ENCODE measurements at places on chromosomes 12 and 14.
A peak's percentile ranks its signal among the peaks of the same experiment; 100 is the strongest.

GRCh38 chr12:43728117-43728516, 30.5 kb downstream of the PUS7L start:
- no peak for DNase-seq

DNA sequence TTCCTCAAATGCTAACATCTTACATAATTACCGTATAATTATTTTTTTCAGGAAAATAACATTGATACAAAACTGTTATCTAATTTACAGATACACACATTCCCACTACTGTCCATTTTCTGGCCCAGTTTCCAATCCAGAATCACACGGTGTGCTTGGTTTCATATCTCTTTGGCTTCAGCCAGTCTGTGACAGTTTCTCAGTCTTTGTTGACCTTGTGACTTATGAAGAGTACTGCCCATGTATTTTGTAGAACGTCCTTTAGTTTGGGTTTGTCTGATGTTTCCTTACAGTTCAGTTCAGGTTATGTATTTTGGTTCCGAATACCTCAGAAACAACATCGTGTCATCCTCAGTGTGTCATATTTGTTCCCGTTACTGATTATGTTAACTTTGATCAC, 16.2 kb downstream of the RXYLT1 start:
- DNase-seq = no peak

DNA sequence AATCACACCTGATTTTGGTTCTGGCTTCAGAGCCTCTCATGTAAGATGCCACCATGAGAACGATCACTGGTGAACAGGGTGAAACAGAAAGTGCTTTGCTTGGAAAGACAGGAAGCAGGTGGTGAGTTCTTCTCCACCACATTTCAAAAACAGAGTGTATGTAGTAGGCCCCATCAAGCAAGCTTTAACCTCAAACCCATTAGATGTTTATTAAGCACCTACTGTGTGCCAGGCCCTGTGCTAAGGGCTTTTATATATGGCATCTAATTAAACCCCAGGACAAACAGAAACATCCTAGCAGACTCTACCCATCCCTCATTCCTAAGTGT, 47.8 kb upstream of the MED13L start:
- DNase-seq = no peak

GRCh38 chr12:6277982-6278438, 32.5 kb upstream of the PLEKHG6 start:
- DNase-seq = peak; percentile 60

DNA sequence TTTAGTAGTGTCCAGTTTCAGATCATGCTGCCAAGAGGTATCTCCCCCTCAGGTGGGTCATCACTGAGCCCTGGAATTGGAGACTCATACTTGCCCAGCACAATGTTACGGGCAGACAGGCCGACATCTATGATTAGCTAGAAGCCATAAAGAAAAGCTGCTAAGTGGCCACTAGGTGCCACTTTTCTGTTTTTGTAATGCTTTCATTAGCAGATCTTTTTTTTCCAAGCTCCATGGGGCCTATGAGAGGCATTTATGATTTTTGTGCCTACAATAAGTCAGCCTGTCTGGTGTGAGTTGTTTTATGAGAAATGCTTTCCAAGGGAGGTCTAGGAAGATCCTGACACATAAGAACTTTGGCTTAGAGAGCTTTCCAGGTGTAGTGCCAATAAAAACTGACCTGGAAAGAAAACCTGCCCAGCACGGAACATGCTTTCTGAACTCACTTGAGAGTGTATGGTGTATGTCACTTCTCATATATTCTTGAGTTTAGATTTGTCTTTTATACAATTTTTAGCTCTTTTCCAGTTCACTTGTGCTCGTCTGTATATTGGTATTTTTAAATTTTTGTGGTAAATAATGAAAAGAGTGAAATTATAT, 21.8 kb upstream of the SMCO2 start:
- peak; percentile 91 for DNase-seq

DNA sequence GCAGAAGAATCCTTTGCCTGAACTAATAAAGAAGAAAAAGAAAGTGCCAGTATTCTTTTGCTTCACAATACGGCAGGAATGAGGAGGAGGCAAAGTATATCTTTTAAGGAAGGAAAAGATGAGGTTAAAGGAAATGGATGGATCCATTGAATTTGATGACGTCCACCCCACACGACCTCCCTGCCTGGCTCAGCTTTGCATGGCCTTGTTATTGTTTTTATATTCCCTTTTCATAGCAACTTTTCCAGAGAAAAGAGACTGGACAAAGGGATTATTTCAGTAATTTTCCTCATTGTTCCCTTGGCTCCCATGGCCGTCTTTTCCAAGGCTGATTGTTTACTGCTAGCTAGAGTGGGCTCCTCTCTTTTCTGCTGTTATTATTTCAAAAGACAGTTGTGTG, 123.2 kb upstream of the SEL1L start:
- no peak for DNase-seq

DNA sequence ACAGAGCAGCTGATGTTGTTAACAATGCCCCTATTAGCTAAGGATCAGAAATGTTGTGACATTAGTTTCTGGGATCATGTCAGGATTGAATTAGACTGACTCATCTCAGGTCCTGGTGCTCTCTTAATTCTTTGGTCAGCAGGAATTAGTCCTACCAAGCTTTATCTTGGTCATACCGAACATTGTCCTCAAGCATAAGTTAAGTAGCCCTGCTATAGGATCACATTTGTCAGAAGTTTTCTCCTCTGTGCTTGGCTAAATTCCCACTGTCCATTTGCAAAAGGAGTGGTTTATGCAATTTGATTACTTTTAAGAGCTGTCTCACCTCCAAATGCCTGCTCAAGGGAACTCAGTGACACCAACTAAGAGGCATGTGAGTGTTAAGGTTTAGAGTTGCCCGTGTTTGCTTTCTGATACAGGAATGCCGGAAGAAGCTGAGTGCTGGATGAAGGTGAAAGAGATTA, 48.4 kb upstream of the IFNG-AS1 start:
- no peak for DNase-seq

- DNase-seq = peak; percentile 6
Measured at GRCh38 chr12:126156806-126157574, 1091.8 kb downstream of the AACS start.

- DNase-seq = no peak
Measured at GRCh38 chr12:88015825-88016224, 13.4 kb downstream of the C12orf50 start.

DNA sequence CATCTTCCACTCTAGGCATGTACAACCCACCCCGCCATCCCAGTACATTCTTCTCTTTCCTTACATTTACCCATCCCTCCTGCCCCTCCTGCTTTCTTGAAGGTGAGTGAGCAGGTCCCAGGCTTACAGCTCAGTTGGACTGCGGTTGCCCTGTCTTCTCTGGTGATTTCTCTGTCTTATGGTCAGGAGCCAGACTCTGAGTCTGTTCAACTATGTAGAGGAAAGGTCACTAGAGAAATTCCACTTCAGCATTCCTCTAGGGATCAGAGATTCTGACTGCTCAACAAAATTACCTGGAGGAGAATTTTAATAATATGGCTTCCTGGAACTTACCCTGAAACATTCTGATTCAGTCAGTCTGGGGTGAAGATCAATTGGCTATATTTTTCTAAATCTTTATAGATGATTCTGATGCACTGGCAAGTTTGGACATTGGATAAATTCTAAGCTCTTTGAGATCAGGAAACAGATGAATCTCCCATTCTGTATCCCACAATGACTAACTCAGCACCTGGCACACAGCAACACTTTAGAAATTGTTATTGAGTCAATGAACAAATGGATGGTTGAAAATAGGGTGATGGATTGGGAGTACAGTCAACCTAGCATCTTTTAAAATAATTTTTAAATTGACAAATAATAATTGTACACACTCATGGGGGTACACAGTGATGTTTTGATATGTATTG, 128.6 kb upstream of the HIF1A start:
- peak; percentile 15 for DNase-seq

DNA sequence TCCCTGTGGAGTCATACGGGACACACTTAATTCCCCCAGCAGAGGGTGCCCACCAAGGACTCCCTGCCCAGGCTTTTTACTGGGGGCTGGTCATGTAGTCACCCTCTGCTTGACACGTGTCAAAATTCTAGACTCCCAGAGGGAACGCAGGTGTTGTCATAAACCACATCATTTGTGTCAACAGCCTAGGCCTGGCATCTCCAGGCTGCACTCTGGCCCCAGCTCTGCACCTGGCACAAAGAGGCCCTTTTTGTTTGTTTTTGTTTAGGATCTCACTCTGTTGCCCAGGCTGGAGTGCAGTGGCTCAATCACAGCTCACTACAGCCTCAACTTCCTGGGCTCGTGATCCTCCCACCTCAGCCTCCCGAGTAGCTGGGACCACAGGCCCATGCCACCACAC, 21.1 kb downstream of the BRI3BP start:
- no peak for DNase-seq

DNA sequence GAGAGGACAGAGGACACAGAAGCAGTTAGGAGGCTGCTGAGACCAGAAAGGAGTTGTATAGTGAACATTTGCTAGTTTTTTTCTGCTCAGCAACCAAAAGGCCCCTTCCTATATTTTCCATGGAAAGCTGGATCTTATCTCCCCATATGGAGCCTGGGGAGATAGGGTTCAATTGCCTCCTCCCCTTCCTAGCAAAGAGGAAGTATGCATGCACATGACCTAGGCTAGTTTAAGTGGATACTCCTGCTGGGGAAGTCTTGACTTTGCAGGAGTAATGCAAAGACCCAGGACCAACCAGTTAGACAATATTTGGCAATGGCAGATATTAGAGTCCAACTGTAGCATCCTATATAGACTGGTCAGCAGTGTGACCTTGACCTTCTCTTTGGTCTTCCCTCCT, 15.1 kb downstream of the CHD8 start:
- no peak for DNase-seq

DNA sequence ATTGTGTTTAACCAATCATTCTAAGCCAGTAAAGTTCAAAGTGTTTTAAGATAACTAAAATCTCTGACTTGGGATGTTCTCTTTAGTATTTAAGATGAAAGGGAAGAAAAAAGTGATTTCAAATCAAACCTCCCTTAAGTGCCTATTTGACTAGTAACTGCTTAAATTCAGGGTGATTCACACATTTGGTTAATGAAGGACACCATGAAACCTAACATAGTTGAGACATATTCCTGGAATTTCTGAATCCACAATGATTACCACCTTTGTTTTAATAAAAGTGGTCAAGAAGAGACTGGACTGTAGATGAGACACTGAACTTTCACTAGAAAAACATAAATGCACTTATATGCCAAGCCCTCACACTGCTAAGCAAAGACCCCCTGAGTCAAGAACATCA, 138.7 kb downstream of the MED13L start:
- no peak for DNase-seq

DNA sequence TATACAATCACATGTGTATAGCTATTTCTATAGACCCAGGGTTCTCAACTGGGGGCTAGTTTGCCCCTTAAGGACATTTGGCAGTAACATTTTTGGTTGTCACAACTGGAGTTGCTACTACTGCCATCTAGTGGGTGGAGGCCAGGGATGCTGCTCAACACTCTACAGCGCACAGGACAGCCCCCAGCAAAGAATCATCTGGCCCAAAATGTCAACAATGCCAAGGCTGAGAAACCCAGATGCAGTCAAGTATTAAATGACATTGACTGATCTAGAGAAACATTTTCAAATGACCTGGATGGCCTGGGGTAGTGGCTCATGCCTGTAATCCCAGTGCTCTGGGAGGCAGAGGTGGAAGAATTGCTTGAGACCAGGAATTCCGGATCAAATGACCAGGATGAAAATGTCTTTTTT, 5.8 kb downstream of the WSB2 start:
- peak; percentile 60 for DNase-seq

GRCh38 chr12:104360983-104361707, 57.6 kb downstream of the EID3 start:
- DNase-seq = no peak

- DNase-seq = no peak
Measured at GRCh38 chr12:115984616-115985015, 292.9 kb downstream of the MED13L start.

- no peak for DNase-seq
Measured at GRCh38 chr14:68684466-68685418, 108.1 kb downstream of the ZFP36L1 start.

DNA sequence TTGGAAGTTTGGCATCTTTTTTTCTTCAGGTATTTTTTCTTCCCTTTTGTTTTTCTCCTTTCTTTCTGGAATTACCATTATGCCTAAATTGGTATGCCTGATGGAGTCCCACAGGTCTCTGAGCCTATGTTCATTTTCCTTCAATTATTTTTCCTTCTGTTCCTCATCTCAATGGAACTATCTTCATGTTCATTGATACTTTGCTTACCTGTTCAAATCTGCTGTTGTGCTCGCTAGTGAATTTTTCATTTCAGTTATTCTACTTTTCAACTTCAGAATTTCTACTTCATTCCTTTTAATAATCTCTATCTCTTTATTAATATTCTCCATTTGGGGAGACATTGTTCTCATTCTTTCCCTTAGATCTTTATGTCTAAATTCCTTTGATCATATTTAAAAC, 15.4 kb upstream of the USP30 start:
- DNase-seq = no peak

GRCh38 chr14:69941768-69942742, 62.8 kb downstream of the SMOC1 start:
- no peak for DNase-seq

DNA sequence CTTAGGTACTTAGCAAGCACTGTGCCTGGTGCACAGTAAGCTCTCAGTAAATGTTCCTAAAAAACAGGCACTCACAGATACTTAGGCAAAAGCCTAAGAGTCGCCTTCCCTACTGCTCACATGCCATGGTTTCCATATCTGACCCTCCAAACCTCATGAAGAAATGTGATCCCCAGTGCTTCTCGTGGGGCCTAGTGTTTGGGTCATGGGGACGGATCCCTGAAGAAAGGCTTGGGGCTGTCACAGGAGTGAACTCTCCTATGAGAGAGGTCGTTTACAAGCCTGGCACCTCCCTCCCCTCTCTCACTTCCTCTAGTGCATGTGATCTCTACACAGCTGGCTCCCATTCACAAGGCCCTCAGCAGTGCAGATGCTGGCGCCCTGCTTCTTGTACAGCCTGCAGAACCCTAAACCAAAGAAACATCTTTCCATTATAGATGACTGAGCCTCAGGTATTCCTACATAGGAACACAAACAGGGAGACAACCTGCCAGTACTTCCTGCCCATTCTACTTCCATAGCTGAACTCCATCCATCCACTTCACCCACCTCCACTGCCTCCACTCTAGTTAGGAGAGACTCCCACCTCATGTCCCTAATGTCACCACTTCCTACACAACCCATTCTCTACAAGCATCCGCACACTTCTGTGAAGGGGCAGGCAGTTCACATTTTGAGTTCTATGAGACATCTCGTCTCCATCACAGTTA, 2.9 kb downstream of the SLC15A4 start:
- DNase-seq = no peak

DNA sequence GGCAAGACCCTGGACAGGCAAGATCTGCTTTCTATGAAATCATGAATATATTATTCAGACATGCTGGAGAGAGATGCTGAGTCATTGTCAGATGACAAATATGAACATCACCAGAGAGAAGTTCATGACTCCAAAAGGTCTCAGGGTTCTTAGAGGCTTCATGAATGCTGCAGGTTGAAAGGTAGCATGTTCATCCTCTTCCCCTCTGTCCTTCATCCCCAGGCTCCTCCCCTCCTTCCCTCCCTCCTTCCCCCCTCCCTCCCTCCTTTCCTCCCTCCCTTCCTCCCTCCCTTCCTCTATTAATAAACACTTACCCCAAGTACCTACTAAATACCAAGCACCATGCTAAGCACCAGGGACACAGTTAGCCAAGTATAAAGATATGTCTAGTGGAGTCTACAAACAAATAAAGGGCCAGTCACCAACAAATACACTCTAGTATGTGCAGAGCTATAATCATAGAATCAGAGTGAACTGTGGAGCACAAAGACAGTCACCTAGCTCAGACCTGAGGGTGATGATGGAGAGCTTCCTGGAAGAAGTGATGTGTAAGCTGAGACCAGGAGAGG, 46.2 kb downstream of the RPH3A start:
- peak; percentile 41 for DNase-seq

GRCh38 chr14:69620981-69621380, 9.6 kb downstream of the SUSD6 start:
- DNase-seq = no peak

Measured in SW480 (cell line).